ENCODE measurements at places on chromosomes 3 and 15. TPM values are rescaled to one million over a fixed set of nuclear protein-coding genes. Genes with fewer than 3 reads are reported as not detected.

Gene OXTR
- 0.30 TPM for total RNA-seq

Gene FGF7
- total RNA-seq: 135 TPM

- no peaks in the 10 kb centered on the region for H3K36me3 ChIP-seq
- H3K4me1 ChIP-seq: no peaks in the 10 kb centered on the region
- no peak overlapping the region for H3K4me3 ChIP-seq
- peak; percentile 23 for DNase-seq
- no peak overlapping the region for H3K27ac ChIP-seq
- no peaks in the 10 kb centered on the region for H3K27me3 ChIP-seq
Measured at GRCh38 chr3:46607603-46608028, 4.7 kb upstream of the FAM240A start.

GRCh38 chr15:29821416-29822099, 710 bp downstream of the TJP1 start:
- H3K27me3 ChIP-seq: no peaks in the 10 kb centered on the region
- peak; percentile 49 for DNase-seq
- no peaks in the 10 kb centered on the region for H3K36me3 ChIP-seq

GRCh38 chr3:41503998-41504623, 304.8 kb downstream of the CTNNB1 start:
- no peaks in the 10 kb centered on the region for H3K4me1 ChIP-seq
- H3K36me3 ChIP-seq: no peaks in the 10 kb centered on the region
- no peaks in the 10 kb centered on the region for H3K27me3 ChIP-seq
- DNase-seq: no peak
- no peak overlapping the region for H3K27ac ChIP-seq

GRCh38 chr3:14820156-14820555, 1.4 kb downstream of the FGD5 start:
- H3K4me3 ChIP-seq: no peak overlapping the region
- DNase-seq: no peak
- H3K27me3 ChIP-seq: no peaks in the 10 kb centered on the region
- no peaks in the 10 kb centered on the region for H3K4me1 ChIP-seq

DNA sequence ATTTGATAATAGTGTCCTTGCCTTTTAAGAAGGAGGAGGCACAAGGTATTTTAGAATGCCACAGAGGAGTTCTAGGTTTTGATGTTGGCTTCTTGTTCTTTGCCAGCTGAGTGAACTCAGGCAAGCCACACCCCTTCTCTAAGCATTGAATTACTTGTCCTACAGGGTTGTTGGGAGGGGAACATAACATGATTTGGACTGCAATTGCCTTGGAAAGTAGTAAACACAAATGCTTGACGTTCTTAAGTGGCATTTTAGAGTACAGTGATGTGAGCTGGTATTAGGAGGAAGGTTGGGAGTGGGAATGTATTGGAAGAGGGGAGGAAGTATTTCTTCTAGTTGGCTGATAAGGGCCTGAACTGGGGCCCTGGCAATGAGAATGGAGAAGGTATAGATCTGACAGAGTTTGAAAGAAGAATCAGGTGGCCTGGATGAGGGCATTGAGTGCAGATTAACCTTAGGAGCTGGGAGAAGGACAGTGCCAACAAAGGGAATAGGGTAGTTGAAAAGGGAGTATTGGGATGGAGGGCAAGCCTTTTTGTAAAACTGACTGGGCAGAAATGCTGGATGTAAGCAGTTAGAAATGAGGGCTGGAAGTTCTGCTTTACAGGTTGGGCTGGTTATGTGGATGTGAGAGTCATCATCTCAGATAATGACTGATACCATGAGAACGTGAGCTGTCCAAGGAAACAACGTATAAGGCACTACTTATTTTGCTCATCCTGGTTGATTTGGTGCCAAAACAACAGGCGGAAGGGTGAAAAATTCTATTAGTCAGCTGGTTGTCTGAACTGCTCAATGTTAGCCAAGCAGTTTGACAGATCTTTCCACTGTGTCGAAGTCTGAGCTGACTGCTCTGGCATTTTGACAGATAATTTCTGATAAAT, 16.7 kb downstream of the KAT2B start:
- no peaks in the 10 kb centered on the region for H3K36me3 ChIP-seq
- peaks cover 45% of the 10 kb centered on the region for H3K4me1 ChIP-seq
- DNase-seq: no peak
- H3K27ac ChIP-seq: peak overlapping the region; percentile 39
- no peak overlapping the region for H3K4me3 ChIP-seq

GRCh38 chr3:145248928-145249327, 912.1 kb downstream of the PLOD2 start:
- H3K27me3 ChIP-seq: no peaks in the 10 kb centered on the region
- DNase-seq: no peak
- H3K36me3 ChIP-seq: no peaks in the 10 kb centered on the region
- H3K4me3 ChIP-seq: no peak overlapping the region

DNA sequence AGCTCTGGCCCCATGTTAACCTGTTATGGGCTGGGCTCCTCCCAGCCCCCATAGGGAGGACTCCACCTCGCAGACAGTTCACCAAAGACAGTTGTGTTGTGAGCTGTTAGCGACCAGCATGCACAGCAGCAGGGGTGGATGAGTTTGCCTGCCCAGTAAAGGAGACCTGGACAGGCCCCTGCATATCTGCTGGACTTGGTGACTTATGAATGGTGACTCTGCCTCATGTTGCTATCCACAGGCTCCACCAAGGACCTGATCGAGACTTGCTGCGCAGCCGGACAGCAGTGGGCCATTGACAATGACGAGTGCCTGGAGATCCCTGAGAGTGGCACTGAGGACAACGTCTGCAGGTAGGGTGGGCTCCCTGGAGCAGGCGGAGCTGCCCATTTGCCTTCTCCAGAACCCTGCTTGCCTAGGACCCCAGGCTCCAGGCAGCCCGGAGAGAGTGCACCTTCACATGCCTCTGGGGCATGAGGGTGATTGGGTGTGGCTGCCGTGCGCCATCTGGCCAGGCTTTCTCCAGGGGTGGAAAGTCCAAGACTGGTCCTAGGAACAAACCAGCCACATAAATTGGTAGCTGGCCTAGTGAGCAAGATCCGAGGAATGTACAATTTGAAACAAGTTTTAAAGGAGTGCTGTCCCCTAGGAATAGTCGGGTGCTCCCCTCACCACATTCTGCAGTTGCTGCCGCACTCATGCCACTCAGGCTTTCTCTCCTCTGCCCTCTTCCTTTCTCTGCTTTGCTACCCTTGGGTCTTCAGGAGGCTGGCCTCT, 59.1 kb downstream of the FBLN2 start:
- H3K36me3 ChIP-seq: no peaks in the 10 kb centered on the region
- H3K4me1 ChIP-seq: no peaks in the 10 kb centered on the region

DNA sequence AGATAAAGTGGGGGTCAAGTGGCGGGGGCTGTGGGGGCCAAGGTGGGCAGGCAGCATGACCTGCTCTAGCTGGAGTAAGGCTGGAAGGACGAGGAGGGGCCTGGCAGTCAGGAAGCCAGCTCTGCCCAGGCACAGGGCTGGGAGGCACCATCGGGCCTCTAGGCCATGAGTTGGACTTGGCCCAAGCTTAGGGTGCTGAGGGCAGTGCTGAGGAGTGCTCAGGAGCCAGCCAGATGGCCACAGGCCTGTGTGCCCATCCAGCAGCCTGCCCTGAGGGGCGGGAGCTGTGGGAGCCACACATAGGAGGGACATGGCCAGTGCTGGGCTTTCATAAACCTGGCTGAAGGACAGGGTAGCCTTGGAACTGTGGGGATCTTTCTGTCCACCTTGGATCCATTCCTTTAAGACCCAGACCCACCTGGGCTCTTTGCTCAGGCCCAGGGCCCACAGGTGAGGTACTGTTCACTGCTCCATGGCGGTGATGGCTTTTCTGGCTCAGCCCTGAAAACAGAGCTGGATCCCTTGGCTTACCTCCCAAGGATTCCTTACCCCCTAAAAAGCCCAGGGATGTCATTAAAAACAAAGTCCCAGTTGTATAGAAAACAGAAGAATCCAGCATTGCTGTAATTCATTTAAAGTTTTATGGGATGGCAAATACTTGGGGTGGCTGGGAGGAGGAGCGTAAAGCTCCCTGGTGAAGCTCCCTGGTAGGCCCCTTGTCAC, 137.0 kb downstream of the DNAJB8 start:
- no peaks in the 10 kb centered on the region for H3K27me3 ChIP-seq
- DNase-seq: no peak
- H3K27ac ChIP-seq: no peak overlapping the region

GRCh38 chr3:146834917-146835316, 229.8 kb upstream of the PLSCR5 start:
- peaks cover 8% of the 10 kb centered on the region for H3K4me1 ChIP-seq
- H3K36me3 ChIP-seq: no peaks in the 10 kb centered on the region
- DNase-seq: no peak
- no peaks in the 10 kb centered on the region for H3K27me3 ChIP-seq
- H3K4me3 ChIP-seq: no peak overlapping the region

- H3K4me3 ChIP-seq: no peak overlapping the region
- DNase-seq: peak; percentile 59
- H3K4me1 ChIP-seq: peaks cover 83% of the 10 kb centered on the region
- H3K27ac ChIP-seq: peak overlapping the region; percentile 72
Measured at GRCh38 chr3:50324351-50325112, 2.0 kb upstream of the HYAL2 start.

DNA sequence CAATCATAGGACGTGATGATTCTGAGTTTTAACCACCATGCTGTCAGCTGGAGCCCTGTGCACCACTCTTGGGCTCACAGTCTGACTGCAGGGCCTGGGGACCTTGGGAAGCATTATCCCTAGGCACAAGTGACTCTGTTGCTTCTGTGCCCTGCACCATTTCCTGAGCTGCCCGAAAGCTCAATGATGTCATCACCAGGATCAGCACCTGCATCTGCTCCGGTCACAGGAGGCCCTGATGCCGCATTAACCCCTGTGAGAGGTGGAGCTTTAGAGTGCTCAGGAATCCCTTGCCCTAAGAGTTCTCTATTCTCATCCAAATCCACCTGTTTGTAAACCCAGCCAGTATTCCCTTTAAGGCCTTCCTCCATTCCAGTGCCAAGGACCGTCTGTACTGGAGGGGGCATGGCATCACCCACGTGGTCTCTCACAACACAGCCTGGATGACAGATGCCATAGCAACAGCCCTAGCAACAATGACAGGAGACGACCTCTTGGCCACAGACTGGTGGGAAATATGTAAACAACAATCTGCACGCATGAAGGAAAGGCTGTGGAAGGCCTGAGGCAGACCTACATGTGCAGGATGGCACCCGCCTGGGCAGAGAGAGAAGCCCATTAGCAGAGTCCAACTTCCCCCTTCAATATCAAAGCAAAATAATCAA, 37.9 kb downstream of the NTRK3 start:
- no peaks in the 10 kb centered on the region for H3K36me3 ChIP-seq
- H3K27me3 ChIP-seq: no peaks in the 10 kb centered on the region
- no peak for DNase-seq
- no peak overlapping the region for H3K4me3 ChIP-seq
- peaks cover 21% of the 10 kb centered on the region for H3K4me1 ChIP-seq
- H3K27ac ChIP-seq: no peak overlapping the region

GRCh38 chr15:49823987-49824774, 203.3 kb downstream of the DTWD1 start:
- H3K4me1 ChIP-seq: no peaks in the 10 kb centered on the region
- no peaks in the 10 kb centered on the region for H3K36me3 ChIP-seq
- no peak for DNase-seq
- H3K4me3 ChIP-seq: no peak overlapping the region
- H3K27ac ChIP-seq: no peak overlapping the region

DNA sequence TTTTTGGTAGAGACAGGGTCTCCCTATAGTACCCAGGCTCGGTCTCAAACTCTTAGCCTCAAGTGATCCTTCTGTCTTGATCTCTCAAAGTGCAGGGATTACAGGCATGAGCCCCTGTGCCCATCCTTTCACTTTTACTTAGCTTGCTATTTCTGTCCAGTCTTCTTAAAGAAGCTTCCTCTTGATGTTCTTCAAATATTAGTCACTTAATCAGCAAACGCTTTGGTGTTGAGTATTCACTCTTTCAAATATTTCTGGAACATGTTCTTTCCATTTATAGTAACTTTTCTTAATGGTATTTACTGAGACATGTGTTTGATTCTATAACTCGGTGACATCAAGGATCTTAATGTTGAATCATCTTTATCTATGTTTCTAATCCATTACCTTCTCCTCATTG, 122.1 kb downstream of the CNTN6 start:
- H3K4me1 ChIP-seq: no peaks in the 10 kb centered on the region
- no peaks in the 10 kb centered on the region for H3K36me3 ChIP-seq
- H3K27ac ChIP-seq: no peak overlapping the region
- H3K27me3 ChIP-seq: no peaks in the 10 kb centered on the region
- H3K4me3 ChIP-seq: no peak overlapping the region

- peak overlapping the region; percentile 66 for H3K4me3 ChIP-seq
- no peaks in the 10 kb centered on the region for H3K27me3 ChIP-seq
- DNase-seq: no peak
- no peaks in the 10 kb centered on the region for H3K36me3 ChIP-seq
Measured at GRCh38 chr3:23811185-23811527, 5.4 kb downstream of the UBE2E1 start.

GRCh38 chr3:114450008-114450596, 156.3 kb downstream of the TIGIT start:
- no peaks in the 10 kb centered on the region for H3K27me3 ChIP-seq
- no peak overlapping the region for H3K4me3 ChIP-seq
- peaks cover 11% of the 10 kb centered on the region for H3K4me1 ChIP-seq
- no peaks in the 10 kb centered on the region for H3K36me3 ChIP-seq
- H3K27ac ChIP-seq: peak overlapping the region; percentile 88

DNA sequence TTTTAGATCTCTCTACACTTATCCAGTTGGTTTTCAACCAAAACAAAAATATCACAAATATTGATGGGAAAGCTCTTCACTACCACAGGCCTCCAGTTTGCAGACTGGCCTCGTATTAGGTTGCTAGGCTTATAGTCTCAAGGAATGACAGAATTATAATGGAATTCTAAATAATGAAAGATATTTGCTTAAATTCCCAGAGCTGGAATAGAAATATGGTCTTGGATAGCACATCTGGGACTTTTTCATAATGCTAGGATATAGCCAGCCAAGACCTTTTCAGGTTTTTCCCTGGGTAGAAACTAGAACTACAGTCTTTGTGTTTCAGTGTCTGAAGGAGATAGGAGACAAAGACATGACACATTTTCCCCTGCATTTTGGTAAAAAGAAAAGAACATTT, 121.9 kb upstream of the STAC start:
- no peak overlapping the region for H3K27ac ChIP-seq
- no peaks in the 10 kb centered on the region for H3K27me3 ChIP-seq

DNA sequence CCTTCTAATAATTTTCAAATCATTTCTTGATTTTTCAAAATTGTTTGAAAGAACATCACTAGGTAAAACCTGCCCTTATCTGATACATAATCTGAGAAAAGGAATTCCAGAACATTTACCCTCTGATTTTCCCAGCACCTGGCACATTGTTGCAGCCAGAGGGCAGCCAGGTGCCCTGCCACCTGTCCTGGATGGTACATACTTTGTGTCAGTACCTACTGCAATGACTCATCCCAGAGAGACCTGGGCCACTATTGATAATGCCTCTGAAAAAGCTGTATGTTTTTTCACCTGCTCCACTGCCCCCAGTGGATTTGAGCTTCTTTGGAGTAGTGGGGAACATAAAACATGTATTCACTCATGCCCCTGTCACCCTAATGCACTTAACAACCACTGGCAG, 648.9 kb upstream of the GBE1 start:
- no peaks in the 10 kb centered on the region for H3K4me1 ChIP-seq
- H3K4me3 ChIP-seq: no peak overlapping the region

GRCh38 chr3:62479326-62479725, 106.0 kb upstream of the FEZF2 start:
- H3K36me3 ChIP-seq: no peaks in the 10 kb centered on the region
- no peak for DNase-seq
- H3K27me3 ChIP-seq: no peaks in the 10 kb centered on the region
- H3K27ac ChIP-seq: no peak overlapping the region
- H3K4me3 ChIP-seq: no peak overlapping the region
